ENCODE measurements at places on chromosomes 4 and X.

DNA sequence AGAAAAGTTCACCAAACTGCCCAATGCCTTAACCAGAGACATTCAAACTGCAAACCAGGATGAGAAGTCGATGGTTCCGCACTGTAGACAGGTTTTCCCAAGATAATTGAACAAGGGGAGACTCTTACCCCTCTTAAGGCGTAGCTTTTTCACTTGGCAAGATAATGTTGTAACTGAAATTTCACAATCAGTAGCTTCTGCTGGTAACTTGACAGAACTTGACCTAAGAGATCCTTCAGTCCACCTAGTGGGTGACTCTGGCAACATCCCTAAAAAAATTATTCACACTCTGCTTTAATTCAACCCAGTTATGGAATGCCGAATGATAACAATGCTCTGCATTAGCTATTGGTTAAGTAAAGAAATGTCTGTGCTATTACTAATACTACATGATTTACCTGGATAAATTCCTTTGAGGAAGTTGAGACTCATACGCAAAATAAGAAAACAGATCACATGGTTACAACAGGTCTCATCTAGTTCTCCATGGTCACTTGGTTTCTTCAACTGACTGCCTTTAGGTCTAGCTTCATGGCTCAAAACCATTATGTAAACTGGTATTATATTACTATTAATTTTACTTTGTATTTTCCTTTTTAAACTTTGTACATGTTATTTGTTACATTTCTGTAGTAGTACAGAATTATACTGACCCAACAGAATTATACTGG is 9.1 kb downstream of the ELF2 start:
- no peak for DNase-seq

- DNase-seq: no peak
Measured at GRCh38 chr4:80266902-80267380, 477 bp downstream of the FGF5 start.

DNA sequence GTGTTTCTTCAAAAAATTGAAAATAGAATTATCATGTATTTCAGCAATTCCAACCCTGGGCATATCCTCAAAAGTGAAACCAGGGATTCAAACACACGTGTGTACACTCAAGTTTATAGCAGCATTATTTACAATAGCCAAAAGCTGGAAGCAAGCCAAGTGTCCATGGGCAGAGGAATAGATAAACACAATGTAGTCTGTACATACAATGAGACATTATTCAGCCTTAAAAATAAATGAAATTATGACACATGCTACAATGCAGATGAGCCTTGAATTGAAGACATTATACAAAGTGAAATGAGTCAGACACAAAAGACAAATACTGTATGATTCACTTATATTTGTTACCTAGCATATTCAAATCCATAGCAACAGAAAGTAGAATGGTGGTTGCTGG is 853.4 kb downstream of the STIM2 start:
- no peak for DNase-seq

GRCh38 chr4:12791536-12791935 is 692.6 kb downstream of the RAB28 start:
- DNase-seq: no peak

GRCh38 chrX:152635941-152636340 is 1.8 kb upstream of the GABRQ start:
- no peak for DNase-seq

- DNase-seq: no peak
Measured at GRCh38 chr4:100581337-100581736, 63.5 kb upstream of the EMCN start.

DNA sequence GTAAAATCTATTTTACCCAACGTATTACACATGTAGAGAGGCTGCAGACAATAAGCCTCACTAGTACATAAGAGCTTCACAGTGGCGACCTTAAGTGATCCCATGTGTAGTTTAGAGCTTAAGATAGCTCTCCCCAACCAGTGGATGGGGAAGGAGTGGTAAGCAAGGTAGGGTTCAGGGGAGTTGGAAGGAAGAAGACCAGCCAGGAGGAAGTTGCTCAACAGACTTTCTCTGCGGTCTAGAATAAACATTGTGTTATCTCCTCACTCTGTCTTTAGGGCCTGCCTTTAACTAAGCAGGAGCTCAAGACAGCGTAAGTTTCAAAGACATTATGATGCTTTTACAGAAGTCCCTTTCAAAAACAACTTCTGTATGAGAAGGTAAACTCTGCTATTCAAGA is 16.8 kb downstream of the MEPE start:
- DNase-seq: no peak

DNA sequence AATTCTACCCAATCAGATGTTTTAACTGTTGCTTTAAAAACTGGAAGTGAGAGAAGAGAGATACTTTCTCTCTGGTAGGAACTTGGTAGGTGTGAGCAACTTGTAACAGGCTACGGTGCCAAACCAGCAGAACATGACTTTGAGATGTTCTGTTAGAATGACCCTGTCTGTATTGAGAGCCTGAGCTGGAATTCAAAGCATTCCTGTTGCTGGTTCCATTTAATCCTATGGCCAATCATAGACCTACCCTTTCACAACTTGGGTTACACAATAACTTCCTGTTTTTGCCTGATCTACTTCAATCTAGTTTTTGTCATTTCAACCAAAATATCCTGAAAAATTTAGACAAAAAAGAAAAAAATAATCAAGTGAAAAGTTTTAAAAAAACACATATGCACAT is 1.7 kb upstream of the PRRG1 start:
- DNase-seq: no peak

DNA sequence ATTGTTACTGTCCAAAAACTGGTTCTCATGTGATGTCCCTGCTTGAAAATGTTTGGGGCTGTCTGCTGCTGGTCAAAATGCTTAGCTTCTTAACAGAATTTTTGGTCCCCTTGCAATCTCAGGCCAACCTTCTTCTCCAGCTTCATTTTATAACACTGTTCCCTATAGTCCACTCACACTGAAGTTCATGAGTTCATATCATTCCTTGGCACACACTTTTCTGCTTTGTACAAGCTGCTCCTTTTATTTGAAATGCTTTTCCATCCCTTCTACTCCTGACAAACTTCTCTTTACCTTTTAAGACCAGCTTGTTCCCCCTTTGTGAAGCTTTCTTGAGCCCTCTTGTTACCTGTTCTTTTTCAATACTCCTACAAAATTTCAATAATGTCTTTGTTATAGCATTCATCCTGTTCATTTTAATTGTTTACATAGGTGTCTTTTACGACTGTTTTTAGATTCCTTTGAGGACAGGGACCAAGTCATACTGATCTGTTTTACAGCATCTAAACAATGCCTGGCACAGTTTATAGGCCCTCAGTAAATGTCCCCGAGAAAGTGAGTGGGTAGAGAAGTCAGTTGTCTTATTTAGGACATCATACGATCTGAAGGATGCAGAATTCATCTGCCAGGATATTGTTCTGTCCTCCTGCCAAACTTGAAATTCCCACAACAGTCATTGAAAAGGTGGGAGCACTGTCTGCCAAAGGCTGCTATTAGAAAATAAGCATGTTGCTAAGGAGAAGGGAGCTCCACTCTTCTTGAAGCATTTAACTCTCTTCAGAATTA is 134.4 kb upstream of the BMPR1B start:
- DNase-seq: no peak

DNA sequence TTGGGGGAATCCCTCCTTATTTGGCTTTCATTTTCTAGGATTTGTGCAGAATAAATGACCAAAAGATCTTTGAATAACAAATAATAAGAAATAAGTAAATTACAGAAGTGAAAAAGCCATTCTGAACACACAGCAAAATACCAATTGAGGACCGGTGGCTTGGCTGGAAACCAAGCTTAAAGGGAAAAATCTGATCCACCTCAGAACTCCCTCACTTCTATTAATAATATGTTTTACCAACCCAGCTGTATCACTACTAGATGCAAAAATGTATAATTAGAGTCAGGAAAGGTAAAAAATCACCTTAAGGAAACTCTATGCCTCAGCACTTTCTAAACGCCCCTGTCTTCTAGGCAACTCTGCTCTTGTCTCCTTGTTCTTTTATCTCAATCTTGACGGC is 77.3 kb downstream of the TSPAN5 start:
- DNase-seq: no peak

DNA sequence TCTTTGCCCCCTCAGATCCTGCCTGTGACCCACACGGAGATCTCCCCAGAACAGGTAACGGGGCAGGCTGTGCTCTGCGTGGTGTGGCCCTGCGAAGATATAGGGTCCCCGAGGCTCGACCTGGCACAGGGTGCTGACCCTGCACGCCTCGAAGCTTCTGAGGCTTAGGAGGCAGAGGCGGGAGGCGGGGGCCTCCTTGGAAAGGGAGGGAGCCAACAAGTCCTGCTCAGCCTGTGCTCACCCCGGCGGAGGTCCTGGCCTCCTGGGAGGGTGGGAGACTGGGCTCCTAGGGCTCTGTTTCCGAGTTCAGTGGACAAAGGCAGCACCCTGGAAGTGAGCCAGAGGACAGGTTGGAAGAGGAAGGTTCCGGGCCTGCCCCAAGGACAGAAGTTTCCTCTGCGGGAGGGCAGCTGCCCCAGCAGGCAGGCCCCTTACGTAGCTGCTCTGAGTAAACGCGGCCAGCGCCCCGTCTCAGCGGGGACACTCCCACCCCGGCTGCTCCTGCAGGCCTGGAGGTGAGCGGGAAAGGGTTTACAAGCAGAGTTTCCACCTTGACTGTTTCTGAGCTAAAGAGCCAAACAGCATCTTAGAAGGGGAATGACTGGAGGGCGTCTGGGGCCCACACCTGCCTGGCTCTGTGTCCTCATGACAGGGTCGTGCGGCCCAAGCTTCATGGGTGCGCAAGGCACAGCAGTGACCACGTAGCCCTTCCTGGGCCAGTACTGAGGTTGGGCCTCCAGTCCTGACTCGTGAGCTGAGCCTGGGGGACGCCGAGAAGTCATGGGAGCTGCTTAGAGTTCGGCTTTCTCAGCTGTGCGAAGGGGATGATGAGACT is 16.1 kb downstream of the TMEM175 start:
- DNase-seq: no peak

Measured in stimulated activated CD8-positive, alpha-beta memory T cell treated with anti-CD3 and anti-CD28 coated beads, Interleukin-4, amount 100 ng/mL, for 1 hour (primary cell).